ENCODE measurements at places on chromosomes 1 and 21. TPM values are rescaled to one million over a fixed set of nuclear protein-coding genes. Genes with fewer than 3 reads are reported as not detected.

GNG12 gene
- total RNA-seq: not detected

OR2T35 gene
- 0.30 TPM for total RNA-seq

BCAN gene
- not detected for total RNA-seq

GRCh38 chr1:229280921-229281320, 10.0 kb downstream of the RAB4A start:
- H3K27me3 ChIP-seq: no peaks in the 10 kb centered on the region
- no peak overlapping the region for H3K4me3 ChIP-seq
- no peak for DNase-seq
- no peaks in the 10 kb centered on the region for H3K4me1 ChIP-seq
- H3K27ac ChIP-seq: no peak overlapping the region

DNA sequence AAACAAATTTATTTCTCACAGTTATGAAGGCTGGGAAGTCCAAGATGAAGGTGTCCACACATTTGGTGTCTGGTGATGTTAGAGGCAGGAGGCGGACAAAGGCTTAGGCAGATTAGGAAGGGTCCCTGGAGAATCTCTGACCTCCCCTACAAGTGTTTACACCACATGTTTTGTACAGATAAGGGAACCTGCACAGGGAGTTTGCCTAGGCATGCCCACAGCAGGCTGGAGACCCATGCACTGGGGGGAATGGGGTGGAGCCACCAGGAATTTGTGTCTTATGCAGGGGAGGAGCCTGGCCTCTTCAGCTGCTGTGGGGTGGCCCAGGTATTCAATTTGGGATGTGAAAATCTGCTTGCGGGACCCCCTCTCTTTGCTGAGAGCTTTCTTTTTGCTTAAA, 131.3 kb downstream of the PATJ start:
- no peak overlapping the region for H3K27ac ChIP-seq
- no peaks in the 10 kb centered on the region for H3K27me3 ChIP-seq
- H3K4me3 ChIP-seq: no peak overlapping the region
- H3K4me1 ChIP-seq: no peaks in the 10 kb centered on the region
- DNase-seq: no peak

- H3K27ac ChIP-seq: no peak overlapping the region
- no peaks in the 10 kb centered on the region for H3K4me1 ChIP-seq
- no peaks in the 10 kb centered on the region for H3K27me3 ChIP-seq
- no peak for DNase-seq
- no peak overlapping the region for H3K4me3 ChIP-seq
- H3K36me3 ChIP-seq: peaks cover 47% of the 10 kb centered on the region
Measured at GRCh38 chr1:109239047-109239408, 10.3 kb upstream of the CELSR2 start.

GRCh38 chr1:61746813-61747212, 4.5 kb downstream of the PATJ start:
- no peaks in the 10 kb centered on the region for H3K27me3 ChIP-seq
- H3K36me3 ChIP-seq: no peaks in the 10 kb centered on the region
- no peak for DNase-seq
- H3K4me3 ChIP-seq: no peak overlapping the region
- H3K27ac ChIP-seq: no peak overlapping the region

DNA sequence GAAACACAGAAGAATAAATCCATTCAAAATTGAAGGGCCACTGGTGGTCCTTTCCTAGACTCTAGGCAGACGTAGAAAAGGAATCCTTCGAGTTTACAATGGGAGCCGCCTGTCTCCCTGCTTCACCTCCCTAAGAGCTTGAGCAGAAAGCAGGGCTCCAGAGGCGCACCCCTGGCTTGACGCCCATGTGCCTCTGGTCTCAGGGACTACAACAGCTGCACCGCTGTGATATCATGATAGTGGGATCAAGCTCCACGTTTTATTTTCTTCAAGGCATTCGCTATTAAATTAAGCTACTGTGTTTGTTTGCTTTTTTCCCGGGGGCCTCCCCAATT, 403 bp upstream of the C1orf122 start:
- H3K4me3 ChIP-seq: peak overlapping the region; percentile 87
- peaks cover 50% of the 10 kb centered on the region for H3K36me3 ChIP-seq
- DNase-seq: no peak
- peaks cover 14% of the 10 kb centered on the region for H3K4me1 ChIP-seq
- H3K27me3 ChIP-seq: no peaks in the 10 kb centered on the region

DNA sequence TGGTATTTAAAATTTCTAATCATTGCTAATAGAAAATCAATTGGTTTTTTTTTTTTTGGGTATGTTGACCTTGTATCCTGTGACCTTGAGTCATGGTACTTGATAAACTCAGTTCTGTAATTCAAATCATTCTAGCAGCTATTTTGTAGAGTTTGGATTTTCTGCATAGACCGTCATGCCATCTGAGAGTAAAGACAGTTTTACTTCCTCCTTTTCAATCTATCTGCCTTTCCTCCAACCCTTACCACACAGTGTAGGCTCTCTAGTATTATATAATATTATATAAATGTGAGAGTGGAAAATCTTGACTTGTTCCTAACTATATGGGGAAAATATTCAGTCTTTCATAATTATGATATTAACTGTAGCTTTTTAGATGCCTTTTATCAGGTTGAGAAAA, 7.0 kb downstream of the TDRD5 start:
- H3K36me3 ChIP-seq: no peaks in the 10 kb centered on the region
- H3K27ac ChIP-seq: no peak overlapping the region
- no peak overlapping the region for H3K4me3 ChIP-seq
- H3K4me1 ChIP-seq: no peaks in the 10 kb centered on the region
- no peak for DNase-seq
- no peaks in the 10 kb centered on the region for H3K27me3 ChIP-seq

DNA sequence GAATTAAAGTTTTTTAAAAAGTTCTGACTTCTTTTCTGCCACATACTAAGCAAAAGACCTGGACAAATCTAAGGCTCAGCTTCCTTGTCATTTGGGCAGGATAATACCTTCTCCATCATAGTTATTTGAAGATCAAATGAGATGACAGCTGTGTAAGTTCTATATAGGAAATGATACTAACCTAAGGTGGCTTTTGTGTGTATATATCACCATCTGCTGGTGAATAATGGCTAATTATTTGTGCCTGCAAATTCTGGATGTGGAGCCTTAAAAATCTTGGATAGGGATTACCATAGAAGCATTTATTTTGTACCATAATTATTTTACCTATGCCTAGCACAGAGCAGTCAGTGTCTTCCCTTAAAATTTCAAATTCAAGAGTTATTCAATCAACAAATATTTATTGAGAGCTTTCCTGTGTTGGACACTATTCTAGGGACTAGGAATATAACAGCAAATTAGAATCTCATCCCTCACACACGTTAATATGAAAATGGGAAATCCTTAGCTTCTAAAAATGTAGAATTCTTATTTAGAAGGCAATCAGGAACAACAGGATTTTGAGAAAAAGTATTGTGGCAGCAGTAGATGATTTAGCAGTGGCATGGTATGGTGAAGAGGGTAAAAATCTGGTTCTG, 89.8 kb downstream of the TMEM200B start:
- H3K4me1 ChIP-seq: no peaks in the 10 kb centered on the region
- H3K27me3 ChIP-seq: no peaks in the 10 kb centered on the region
- peaks cover 24% of the 10 kb centered on the region for H3K36me3 ChIP-seq
- peak; percentile 65 for DNase-seq
- no peak overlapping the region for H3K27ac ChIP-seq
- H3K4me3 ChIP-seq: no peak overlapping the region

DNA sequence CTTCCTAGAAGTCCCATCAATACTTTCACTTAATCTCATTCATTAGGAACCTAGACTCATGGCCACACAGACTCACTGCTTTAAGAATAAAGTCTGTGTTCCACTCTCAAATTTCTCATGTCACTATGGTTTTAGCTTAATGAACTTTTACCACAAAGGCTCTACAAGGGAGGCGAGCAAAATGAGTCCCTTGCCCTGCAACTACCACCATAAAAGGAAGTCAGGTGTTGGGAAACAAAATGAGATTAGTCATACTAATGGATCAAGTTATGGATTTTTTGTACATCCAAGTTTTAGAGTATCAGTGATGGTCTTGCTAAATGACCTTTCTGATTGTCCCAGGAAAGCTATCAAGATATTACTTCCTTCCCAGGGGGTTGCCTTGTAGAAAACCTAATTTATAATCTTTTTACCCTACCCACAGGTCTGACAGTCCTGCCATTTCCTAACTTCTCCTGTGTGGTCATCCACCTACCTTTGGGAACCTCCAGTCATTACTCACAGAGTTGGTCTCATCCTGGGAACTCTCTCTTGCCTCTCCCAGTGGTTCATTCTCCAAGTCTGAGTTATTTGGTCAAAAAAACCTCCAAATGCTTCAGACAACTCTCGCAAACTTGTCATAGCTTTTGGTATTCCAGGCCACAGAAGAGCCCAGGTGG, 51.8 kb upstream of the SLC16A1 start:
- H3K36me3 ChIP-seq: peaks cover 6% of the 10 kb centered on the region
- no peak for DNase-seq
- H3K27me3 ChIP-seq: no peaks in the 10 kb centered on the region
- no peak overlapping the region for H3K27ac ChIP-seq
- no peak overlapping the region for H3K4me3 ChIP-seq

DNA sequence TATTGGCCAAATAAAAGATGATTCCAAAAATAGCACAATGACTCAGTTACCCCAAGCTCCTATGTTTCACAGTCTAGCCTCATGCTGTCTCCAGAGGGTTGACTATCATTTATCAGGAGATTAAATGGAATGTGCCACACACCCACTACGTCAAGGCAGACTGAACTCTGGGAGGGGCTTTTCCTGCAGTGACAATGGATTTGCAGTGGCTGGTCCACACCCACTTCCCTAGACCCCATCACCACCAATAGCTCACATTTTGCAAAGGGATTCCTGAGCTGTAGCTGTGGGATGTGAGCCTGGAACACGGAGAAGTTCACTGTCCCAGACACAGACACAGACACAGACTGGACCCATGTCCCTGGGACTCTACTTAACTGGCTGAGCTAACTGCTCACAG, 77.1 kb downstream of the HLCS start:
- no peaks in the 10 kb centered on the region for H3K36me3 ChIP-seq
- no peak for DNase-seq
- no peaks in the 10 kb centered on the region for H3K4me1 ChIP-seq
- no peaks in the 10 kb centered on the region for H3K27me3 ChIP-seq
- H3K4me3 ChIP-seq: no peak overlapping the region

DNA sequence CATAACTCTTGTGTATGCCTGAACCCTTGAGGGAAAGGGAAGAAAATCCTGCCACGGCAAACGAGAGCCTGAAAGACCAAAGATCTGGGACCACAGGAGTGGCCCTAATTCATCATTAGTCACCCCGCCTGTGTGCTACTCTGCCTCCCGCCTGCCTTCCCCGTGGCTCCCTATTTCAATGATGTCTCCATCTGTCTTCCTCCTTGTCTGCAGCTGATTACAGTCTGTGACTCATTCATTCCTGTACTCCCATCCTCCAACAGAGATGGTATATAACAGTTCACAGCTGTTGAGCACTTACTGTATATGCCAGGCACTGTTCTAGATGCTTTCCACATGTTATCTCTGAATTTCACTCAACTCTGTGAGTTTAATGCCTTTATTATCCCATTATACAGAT, 96.6 kb downstream of the SEC16B start:
- no peaks in the 10 kb centered on the region for H3K36me3 ChIP-seq
- DNase-seq: no peak
- H3K4me3 ChIP-seq: no peak overlapping the region
- H3K27me3 ChIP-seq: no peaks in the 10 kb centered on the region
- no peak overlapping the region for H3K27ac ChIP-seq

- peak overlapping the region; percentile 97 for H3K4me3 ChIP-seq
- H3K27me3 ChIP-seq: no peaks in the 10 kb centered on the region
- H3K27ac ChIP-seq: peak overlapping the region; percentile 95
- DNase-seq: no peak
- H3K36me3 ChIP-seq: peaks cover 1% of the 10 kb centered on the region
Measured at GRCh38 chr1:151282883-151283725, 1.0 kb downstream of the ZNF687 start.

DNA sequence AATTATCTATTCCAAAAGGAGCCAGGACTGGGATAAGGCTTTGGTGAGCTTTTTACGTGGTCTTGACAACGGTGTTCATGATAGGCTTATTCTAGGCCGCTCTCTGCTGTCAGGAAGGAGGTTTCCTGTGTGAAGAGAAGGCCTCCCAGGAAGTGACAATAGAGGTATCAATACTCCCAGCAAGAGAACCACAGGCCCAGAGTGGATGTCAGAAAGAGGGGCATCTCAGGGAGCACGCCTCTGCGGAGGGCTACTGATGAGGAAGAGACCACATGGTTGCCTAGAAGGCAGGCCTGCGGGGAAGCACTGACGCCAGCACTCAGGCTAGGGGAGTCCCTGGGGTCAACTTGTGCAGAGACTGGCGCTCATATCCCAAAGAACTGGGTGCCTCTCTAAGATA, 60.4 kb downstream of the ITPKB start:
- H3K27ac ChIP-seq: peak overlapping the region; percentile 94
- peaks cover 98% of the 10 kb centered on the region for H3K4me1 ChIP-seq
- H3K4me3 ChIP-seq: peak overlapping the region; percentile 57
- H3K27me3 ChIP-seq: no peaks in the 10 kb centered on the region

DNA sequence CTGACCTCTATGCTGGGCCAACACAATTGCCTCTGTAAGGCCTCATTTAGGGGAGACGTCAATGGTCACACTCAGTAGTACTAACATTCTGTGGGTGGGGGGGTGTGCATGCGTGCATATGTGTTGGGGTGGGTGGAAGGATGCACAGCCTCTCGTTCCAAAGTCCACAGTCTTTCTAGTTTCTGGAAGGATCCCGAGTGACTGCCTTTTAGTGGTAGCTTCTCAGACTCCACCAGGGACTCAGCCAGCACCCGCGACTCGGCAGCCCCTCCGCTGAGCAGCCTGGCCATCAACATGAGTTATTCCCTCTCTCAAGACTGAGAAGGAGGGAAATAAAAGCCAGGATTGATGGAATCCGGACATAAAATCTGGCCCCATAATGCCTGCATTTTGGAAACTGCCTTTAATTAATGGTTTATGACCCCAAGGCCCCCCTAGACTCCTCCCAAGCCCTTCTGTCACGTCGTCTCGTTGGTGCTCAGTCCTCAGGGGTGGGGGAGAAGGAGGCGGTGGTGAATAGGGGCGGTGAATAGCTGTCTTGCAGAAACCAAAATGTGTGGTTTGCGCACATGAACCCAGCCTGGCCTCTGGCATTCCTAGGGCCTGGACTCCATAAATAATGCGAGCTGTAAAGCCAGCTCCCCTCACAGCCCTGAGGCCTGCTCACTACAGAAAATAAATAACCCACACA, 65.1 kb upstream of the TMEM51 start:
- no peaks in the 10 kb centered on the region for H3K36me3 ChIP-seq
- no peak for DNase-seq
- H3K4me3 ChIP-seq: no peak overlapping the region
- no peak overlapping the region for H3K27ac ChIP-seq
- H3K4me1 ChIP-seq: peaks cover 17% of the 10 kb centered on the region

- peak overlapping the region; percentile 84 for H3K27ac ChIP-seq
- peaks cover 30% of the 10 kb centered on the region for H3K36me3 ChIP-seq
- DNase-seq: peak; percentile 29
- H3K27me3 ChIP-seq: no peaks in the 10 kb centered on the region
- H3K4me3 ChIP-seq: peak overlapping the region; percentile 91
Measured at GRCh38 chr1:111141245-111142220, 1.5 kb downstream of the CEPT1 start.

GRCh38 chr1:221720545-221720944, 21.3 kb downstream of the DUSP10 start:
- no peaks in the 10 kb centered on the region for H3K27me3 ChIP-seq
- H3K36me3 ChIP-seq: peaks cover 7% of the 10 kb centered on the region
- H3K4me1 ChIP-seq: peaks cover 2% of the 10 kb centered on the region
- H3K4me3 ChIP-seq: no peak overlapping the region
- DNase-seq: no peak

- H3K4me1 ChIP-seq: peaks cover 8% of the 10 kb centered on the region
- no peak for DNase-seq
- H3K27me3 ChIP-seq: peaks cover 3% of the 10 kb centered on the region
- H3K4me3 ChIP-seq: no peak overlapping the region
- H3K36me3 ChIP-seq: no peaks in the 10 kb centered on the region
- H3K27ac ChIP-seq: no peak overlapping the region
Measured at GRCh38 chr1:171256940-171257606, 8.8 kb downstream of the FMO1 start.
